Upper lobe of right lung (tissue), 1 donor: ENCODE measurements at places on chromosomes 2 and 18. TPM values are rescaled to one million over a fixed set of nuclear protein-coding genes. Genes with fewer than 3 reads are reported as not detected.

EIF2AK2 gene
- total RNA-seq = 57.1 TPM

PECR gene
- total RNA-seq = 18.9 TPM

EXOC6B gene
- 35.2 TPM for total RNA-seq

ABCB11 gene
- 0.06 TPM for total RNA-seq

UCN gene
- 2.8 TPM for total RNA-seq

DNA sequence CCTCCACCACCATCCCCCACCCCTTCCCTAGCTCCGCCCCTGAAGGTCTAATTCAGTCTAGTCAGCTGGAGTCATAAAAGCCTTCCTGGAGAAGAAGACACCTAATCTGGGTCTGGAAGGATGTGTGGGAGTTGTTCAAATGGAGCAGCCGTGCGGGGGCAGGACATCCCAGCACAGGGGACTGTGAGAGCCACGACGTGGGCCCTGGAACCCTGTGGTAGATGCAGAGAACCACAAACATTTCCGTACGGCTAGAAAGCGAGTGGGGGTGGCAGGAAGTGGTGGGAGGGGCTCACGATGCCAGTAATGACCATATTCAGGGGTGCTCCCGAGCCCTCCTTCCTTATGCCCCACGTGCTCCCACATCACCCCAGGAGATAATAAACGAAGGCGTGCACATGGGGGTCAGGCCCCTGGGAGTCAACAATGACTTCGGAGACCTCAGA, 20.9 kb upstream of the COL6A3 start:
- H3K36me3 ChIP-seq = no peaks in the 10 kb centered on the region
- no peaks in the 10 kb centered on the region for H3K4me1 ChIP-seq
- no peak overlapping the region for H3K27ac ChIP-seq
- DNase-seq = no peak

- no peaks in the 10 kb centered on the region for H3K27me3 ChIP-seq
- H3K36me3 ChIP-seq = no peaks in the 10 kb centered on the region
- DNase-seq = no peak
- no peak overlapping the region for H3K4me3 ChIP-seq
- peak overlapping the region; percentile 43 for H3K27ac ChIP-seq
These were observed 81.9 kb upstream of the TXNDC2 start for GRCh38 chr18:9803698-9804516.

DNA sequence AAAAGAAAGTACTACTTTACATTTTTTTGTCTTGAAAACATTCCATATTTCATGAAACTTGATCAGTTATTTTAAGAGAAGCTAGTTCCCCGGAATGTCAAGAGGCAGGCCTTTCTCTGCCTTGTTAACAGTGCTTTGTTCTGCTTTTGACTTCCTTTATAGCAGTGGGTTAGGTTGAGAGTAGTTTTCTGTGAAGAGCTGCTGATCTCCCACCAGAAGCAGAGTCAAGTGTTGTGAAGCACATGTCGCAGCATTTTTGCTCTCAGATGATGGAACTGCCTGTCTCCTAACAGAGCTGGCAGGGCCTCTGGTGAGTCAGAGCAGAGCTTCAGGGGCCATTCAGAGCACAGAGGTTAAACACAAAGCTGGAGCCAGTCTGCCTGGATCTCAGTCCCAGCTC, 871.8 kb downstream of the SLC4A3 start:
- no peaks in the 10 kb centered on the region for H3K27me3 ChIP-seq
- H3K4me1 ChIP-seq = no peaks in the 10 kb centered on the region
- no peak overlapping the region for H3K27ac ChIP-seq
- H3K4me3 ChIP-seq = no peak overlapping the region

DNA sequence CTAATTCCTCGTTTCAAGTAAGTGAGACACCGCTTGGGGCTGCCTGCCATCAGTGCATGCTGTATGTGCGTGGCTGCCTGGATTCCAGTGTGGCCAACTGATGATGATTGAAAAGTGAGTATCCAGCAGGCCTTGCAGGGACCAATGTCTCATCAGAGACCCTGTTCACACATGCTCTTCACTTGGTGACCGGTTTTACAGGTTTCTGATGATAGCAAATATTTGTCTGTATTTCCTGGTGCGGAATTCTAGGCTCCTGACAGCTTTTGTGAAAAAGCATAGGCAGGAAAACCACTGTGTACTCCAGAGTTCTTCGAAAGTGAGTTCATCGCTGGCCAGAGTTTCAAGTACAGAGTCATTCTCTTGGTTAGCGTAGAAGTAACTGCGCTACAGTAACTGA, 13.8 kb upstream of the YWHAQ start:
- H3K4me1 ChIP-seq = no peaks in the 10 kb centered on the region
- H3K27me3 ChIP-seq = no peaks in the 10 kb centered on the region
- H3K4me3 ChIP-seq = no peak overlapping the region
- H3K27ac ChIP-seq = no peak overlapping the region

DNA sequence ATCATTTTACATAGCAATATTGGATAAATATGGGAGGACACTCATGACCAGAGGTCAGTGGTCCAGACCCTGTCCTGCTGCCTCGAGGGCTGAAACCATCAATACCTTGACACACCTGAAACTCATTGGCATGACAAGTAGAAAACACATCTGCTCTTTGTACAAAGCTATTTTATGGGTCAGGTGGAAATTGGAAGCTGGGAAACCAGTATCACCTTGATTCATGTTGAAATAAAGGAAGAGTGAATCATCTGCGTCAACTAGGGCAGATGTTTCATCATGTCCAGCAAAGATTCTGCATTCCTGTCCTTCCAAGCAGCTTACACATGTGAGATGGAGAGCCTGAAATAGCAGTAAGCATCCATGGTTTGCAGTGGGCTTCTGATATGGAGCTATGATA, 80.0 kb upstream of the ERBB4 start:
- H3K4me3 ChIP-seq = no peak overlapping the region
- no peaks in the 10 kb centered on the region for H3K36me3 ChIP-seq
- no peaks in the 10 kb centered on the region for H3K27me3 ChIP-seq
- H3K27ac ChIP-seq = no peak overlapping the region
- no peak for DNase-seq

DNA sequence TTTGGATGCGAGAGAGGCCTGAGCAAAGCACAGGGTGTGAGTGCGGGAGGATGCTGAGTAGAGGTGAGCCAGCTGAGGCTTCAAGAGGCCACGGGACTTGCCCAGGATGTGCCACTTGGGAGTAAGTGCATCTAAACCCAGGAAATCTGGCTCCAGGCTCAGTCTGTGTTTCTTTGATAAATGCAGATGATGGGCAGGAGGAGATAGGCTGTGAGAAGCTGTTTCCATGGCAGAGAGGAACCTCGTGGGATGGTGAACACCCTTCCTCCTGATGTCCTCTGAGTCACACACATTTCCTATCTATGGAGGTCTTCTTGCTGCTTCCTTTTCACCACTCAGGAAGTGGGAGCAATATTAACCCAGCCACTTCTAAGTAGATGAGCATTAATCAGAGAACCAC, 38.4 kb upstream of the CELF4 start:
- H3K36me3 ChIP-seq = no peaks in the 10 kb centered on the region
- H3K27me3 ChIP-seq = no peaks in the 10 kb centered on the region
- no peak for DNase-seq
- no peak overlapping the region for H3K4me3 ChIP-seq
- H3K4me1 ChIP-seq = no peaks in the 10 kb centered on the region

DNA sequence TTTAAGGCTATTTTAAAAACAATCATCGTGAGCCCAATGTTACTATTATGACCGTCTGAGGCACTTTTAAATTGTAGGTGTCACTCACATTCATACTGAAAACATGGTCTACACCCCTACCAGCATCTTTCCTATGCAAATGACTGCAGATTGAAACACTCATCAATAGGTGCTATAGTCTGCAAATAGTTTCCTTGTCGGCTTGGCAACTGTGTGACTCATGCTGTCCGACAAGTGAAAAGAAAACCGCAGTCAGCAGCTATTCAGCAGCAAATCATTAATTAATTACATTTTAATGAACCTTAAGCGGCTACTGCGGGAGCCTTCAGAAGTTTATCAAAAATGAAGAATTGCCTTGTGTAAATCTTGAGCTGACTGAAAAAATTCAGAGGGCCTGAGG, 134.4 kb downstream of the FIGN start:
- H3K4me1 ChIP-seq = no peaks in the 10 kb centered on the region
- no peaks in the 10 kb centered on the region for H3K27me3 ChIP-seq
- no peak for DNase-seq

DNA sequence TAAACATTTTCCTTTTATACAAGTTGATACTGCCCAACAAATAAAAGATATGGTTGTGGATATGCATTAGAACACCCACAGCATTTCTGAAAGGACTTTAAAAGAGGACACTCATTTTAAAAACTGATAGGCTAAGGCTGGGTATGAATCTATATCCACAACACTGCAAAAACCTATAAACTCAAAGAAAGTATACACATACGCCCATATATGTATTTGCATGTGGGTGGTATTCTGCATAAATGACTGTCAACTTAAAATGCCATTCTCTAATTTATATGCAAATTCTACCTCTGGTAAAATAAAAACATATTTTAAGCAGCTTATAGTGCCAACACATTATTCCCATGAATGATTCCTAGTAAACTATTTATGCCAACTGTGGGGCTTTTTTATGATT, 20.1 kb downstream of the FIGN start:
- no peaks in the 10 kb centered on the region for H3K27me3 ChIP-seq
- H3K4me1 ChIP-seq = no peaks in the 10 kb centered on the region
- H3K27ac ChIP-seq = no peak overlapping the region
- no peak for DNase-seq
- H3K36me3 ChIP-seq = no peaks in the 10 kb centered on the region

DNA sequence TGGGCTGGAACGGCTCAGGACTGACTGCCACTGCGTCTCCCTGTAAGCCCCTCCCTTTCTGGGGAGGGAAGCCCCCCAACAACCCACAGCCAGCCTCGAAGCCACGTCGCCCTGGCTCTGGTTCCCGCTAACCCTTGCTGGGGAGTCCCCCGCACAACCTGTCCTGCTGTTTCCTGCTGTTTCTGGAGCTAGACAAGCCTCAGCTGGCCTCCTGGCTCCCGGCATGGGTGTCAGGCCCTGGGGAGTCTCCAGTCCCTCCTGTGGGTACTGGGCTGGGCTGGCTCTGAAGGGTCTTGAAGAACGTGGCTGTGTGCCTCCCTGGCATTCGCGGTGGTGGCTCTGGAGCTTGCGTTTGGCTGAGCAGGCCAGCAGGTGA, 20.9 kb downstream of the NFATC1 start:
- no peaks in the 10 kb centered on the region for H3K36me3 ChIP-seq
- no peak for DNase-seq
